Activated CD4-positive, alpha-beta T cell treated with anti-CD3 and anti-CD28 coated beads, Interleukin-2, amount 10 ng/mL, durations not matched to agents 24 days and 14 days (primary cell): ENCODE measurements at places on chromosomes 1 and 21. TPM values are rescaled to one million over a fixed set of nuclear protein-coding genes. Genes with fewer than 3 reads are reported as not detected.

- DNase-seq, result no peak
Observed at GRCh38 chr21:35831230-35831629, 229.1 kb downstream of the SETD4 start.

Gene PIGP
- total RNA-seq, result 19.0 and 19.4 TPM in 2 replicates

Gene CGN
- total RNA-seq, result 0.07 and 0.28 TPM in 2 replicates

DNA sequence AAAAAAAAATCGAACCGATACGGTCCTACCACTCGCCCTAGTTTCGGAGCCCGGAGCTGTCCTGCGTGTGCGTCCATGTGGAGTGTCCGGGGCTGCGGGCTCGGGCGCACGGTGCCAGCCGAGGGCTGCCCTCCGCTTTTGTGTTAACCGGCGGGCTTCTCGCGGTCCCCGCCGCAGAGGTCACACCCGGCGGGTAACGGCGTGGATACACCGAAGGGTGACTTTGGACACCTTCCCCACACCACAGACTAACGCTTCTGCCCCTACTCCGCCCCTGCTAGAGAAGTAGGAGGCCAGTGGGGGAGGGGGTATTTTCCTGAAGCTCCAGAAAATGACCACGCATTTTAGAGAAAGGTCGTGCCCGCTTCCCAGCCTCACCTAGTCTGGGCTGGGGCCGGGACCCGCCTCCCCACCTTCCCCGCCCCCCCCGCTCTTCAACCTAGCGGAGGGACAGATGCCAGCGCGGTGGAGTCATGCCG, 609 bp upstream of the ATF3 start:
- no peak for DNase-seq

DNA sequence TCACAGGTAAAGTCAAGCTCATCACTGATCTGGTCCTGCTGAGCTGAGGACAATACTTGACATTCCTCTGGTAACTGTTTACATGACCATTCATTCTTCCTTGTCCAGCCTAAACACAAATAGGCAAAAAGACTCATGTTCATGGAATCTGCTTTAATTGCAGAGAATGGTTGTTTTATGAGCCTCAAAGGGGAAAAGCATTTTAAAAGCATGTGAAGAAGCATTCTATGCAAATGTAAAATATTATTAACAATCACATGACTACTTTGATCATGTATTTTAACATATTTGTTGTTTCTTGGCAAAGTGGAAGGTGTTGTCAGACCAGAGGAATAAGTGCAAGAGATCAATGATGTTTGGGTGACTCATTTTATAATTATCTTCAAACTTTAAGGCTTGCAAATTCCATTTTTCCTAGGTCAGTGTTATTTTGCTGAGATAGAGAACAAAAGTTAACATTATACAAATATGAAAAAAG, 133.7 kb downstream of the RUNX1 start:
- no peak for DNase-seq

- DNase-seq, result no peak
Observed at GRCh38 chr1:206460836-206461426, 9.3 kb upstream of the IKBKE start.

GRCh38 chr1:160741092-160741501, 2.0 kb downstream of the SLAMF7 start:
- DNase-seq, result no peak

Gene SLC16A4
- 0.43 and 0.44 TPM in 2 replicates for total RNA-seq

Gene XPR1
- 24.2 and 24.7 TPM in 2 replicates for total RNA-seq

- DNase-seq, result no peak
Observed at GRCh38 chr1:167737169-167737568, 15.4 kb downstream of the MPZL1 start.

Gene GJB3
- total RNA-seq, result not detected in 2 replicates

DNA sequence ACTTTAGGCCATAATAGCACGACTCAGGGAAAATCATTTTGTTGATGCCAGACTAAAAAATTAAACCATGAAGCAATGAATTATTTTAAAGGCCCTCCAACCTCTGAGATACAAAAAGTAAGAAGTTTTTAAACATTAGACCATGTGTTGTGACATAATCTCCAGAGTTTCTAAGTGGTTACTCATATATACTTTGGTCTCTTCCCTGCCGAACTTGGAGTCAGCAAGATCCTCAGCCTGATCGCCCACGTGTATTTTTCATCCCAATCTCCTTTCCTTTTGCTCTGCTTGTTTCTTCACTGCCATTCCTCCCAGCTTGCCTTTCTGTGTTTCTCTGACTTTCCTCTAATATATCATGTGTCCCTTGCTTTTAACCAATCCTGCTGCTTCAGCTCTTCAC, 3.8 kb downstream of the ARV1 start:
- no peak for DNase-seq

GRCh38 chr1:58978096-58978495, 194.2 kb upstream of the JUN start:
- DNase-seq, result no peak

Gene PTPN7
- total RNA-seq, result 475 and 478 TPM in 2 replicates

DNA sequence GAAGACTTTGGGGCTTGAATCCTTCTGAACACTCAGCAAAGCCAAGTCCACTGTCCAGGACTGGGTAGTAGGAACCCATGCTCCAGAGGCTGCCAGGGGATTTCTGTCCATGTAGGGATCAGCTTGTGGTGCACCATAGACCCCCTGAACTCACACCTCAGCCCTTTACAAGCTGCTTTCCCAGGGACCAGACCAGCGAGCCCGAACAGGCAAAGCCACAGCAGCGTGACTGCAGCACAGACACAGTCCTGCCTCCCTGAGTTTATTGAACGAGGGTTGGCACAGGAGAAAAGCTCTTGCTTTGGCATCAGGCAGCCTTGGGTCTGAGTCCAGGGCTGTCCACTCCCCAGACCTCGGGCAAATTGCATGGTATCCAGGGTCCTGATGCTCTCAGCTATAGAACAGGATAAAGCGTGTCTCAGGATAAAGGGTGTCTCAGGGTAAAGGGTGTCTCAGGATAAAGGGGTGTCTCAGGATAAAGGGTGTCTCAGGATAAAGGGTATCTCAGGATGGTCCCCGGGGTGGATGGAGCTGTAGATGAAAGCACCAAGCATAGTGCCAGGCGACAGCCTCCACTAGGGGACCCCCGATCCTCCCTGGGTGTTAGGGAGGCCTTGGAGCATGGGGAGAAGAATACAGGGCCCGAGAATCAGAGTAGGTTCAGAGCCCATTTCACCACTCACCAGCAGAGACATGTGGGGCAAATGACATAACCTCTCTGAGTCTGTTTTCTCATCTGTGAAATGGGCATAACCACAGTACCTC, 648.8 kb downstream of the NPHP4 start:
- no peak for DNase-seq

Gene GRIK1
- not detected in 2 replicates for total RNA-seq

Gene COL9A2
- 14.5 and 14.6 TPM in 2 replicates for total RNA-seq

DNA sequence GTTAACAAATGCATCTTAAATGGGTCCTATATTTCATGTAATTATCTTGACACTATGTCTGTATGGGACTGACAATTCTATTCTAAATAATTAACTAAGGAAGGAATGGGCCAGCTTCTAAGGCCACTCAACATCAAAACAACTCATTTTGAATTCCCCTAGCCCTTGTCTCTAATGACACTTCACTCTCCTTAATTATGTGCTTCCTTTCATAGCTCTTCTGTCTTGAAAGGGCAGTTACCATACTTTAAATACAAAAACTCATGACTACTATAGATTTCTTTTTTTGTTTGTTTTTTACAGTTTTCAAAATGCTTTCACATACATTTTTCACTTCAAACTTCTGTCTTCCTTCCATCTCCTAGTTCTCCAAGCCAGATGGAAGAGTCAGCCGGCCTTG, 126.1 kb upstream of the CHODL start:
- no peak for DNase-seq

DNA sequence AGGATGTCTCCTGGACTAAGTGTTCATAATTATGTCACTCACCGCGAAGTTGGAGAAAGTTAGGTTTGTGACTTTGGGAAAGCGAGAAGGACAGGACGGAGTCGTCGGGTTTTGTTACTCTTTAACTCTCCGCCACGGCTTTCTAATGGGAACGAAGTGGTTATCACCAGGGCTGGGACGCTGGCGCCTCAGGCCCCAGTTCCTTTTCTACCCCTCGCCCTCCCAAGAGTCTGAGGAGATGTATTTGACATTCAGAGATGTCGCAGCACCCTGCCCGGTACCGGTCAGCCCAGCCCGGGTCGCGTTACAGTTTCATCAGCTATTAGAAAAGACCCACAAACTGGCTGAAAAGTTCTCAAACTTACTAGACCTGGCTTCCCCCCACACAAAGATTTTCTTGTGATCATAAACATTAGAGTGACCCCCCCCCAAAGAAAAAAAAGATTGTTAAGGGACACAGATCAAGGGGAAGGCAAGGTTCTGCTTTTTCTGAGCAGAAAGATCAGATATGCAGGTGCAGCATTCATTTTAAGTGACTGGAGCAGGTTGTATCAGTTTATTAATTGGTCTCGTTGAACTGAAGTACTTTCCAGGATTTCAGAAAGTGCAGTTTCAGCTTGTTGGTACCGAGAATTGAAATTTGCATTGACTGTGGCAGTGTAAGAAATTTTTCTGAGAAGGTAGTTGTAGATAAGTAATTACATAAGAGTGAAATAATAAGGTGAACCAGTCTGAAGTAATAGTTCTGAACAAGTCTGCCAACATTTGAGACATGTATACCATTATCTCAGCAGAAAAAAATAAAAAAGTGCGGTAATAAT, 859 bp upstream of the ZBTB18 start:
- peak; percentile 68 for DNase-seq

DNA sequence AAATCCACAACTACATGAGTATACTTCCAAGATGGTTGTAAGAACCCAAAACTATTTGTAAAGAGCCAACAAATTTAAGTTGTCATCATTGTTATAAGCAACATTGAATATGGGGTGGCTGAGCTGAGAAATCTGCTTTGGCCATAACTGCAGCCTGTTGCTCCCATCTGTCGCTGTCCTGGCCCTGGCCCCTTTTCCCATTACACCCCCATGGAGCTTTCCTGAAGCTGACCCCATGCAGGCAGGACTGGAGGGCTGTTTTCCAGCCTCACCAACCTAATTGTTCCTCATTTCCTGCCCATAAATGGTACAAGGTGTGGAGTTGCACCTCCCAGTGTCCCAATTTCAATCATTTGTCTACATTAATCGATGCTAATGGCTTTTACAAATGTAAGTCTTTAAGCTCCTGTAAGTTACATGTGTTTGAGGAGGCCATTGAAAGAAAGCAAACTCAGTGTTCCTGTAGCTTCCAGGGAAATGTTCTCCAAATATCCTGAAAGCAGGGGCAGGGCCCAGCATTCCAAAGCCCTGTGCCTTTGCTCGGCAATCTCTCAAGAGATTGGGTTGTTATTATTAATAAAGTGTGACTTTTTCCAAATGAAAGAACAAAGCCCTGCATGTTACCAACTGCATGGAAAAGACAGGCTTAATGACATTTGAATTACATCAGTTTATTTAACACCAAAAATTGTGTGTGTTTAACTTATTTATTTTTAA, 545.9 kb downstream of the PLPP3 start:
- DNase-seq, result no peak

Gene MFSD2A
- 47.0 and 49.7 TPM in 2 replicates for total RNA-seq

Gene TNFRSF25
- 139 and 146 TPM in 2 replicates for total RNA-seq

Gene MIER1
- 51.8 and 54.9 TPM in 2 replicates for total RNA-seq

- no peak for DNase-seq
Observed at GRCh38 chr1:7632681-7633080, 138.4 kb upstream of the VAMP3 start.

GRCh38 chr1:244011271-244011670, 39.8 kb upstream of the ZBTB18 start:
- no peak for DNase-seq

- peak; percentile 75 for DNase-seq
Observed at GRCh38 chr1:224433041-224433691, 1.4 kb downstream of the WDR26 start.

DNA sequence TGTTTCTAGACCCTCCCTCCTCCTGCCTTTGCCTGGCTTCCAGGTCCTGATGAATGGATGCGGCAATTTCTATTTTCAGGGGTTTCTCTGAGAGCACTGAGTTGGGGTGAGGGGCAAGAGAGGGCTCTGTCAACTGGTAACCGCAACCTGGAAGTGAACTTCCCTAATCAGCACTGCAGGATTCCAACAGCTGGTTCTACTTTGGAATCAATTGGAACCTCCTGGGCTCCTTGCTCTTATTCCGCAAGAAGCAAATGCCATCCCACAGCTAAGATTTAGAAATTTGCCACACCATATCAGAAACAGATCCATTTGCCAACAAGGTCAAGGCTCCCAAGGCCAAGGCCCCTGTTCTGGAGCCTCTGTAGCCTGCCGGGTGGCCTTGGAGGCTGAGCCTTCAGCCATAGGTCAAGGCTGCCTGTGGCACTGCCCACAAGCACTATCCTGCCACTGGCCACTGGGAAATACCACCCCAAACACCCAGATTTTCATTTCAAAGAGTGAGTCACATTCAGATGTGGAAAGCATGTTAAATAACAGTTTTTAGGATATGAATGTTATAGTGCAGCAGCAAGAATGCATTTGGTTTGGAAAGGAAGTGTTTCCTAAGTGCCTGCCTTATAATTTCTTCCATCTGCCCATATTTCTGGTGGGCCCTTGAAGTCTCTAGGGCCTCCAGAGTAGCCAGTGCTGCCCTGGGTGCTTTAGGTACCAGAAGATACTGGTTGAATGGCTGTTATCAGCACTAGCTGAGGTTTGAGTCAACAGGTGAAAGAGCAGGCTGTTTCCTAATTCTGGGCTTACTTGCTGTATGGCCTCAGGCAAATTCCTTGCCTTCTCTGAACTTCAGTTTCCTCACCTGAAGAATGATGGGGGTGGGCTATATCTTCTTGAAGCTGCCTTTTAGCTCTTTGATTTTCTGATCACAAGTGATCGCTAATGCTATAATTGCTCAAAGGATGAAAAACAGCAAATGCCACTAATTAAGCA, 56.3 kb upstream of the JUN start:
- no peak for DNase-seq

- DNase-seq, result no peak
Observed at GRCh38 chr21:15772654-15773053, 42.9 kb downstream of the USP25 start.

Gene IL19
- total RNA-seq, result not detected in 2 replicates

DNA sequence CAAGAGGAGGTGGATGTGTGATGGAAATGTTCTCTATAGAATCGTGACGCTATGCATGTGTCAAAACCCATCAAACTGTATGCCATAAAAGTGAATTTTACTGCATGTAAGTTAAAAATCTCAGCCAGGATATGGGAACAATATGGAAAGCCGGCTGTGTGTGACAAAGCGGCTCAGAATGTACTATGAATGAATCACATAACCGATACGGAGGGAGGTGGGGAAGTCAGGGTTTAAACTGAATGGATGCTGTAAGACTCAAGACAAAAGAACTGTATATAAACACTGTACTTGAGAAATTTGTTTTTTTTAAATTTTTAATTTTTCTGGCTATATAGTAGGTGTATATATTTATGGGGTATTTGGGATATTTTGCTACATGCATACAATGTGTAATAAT, 111.6 kb upstream of the PDE4B start:
- DNase-seq, result no peak

Gene OR2T33
- total RNA-seq, result not detected in 2 replicates
